Vagina (tissue), 2 donors: ENCODE measurements at places on chromosomes 7 and 10. TPM values are rescaled to one million over a fixed set of nuclear protein-coding genes. Genes with fewer than 3 reads are reported as not detected.

The SHTN1 gene
- 7.4 TPM for total RNA-seq

The IGF2BP3 gene
- 11.8 TPM for total RNA-seq

The VPS26A gene
- total RNA-seq: 33.6 TPM

The ING3 gene
- 14.0 TPM for total RNA-seq

The UFSP1 gene
- total RNA-seq: 3.4 TPM

The ANLN gene
- 18.9 TPM for total RNA-seq

The DENND2A gene
- 17.4 TPM for total RNA-seq

The HOXA7 gene
- total RNA-seq: 23.8 TPM

The ADAM22 gene
- 6.1 TPM for total RNA-seq

The TAS2R3 gene
- 1.5 TPM for total RNA-seq

The CYP26C1 gene
- total RNA-seq: not detected

The UTF1 gene
- not detected for total RNA-seq

The OR2A42 gene
- not detected for total RNA-seq

The SEMA3D gene
- 2.2 TPM for total RNA-seq

The OGDHL gene
- 3.4 TPM for total RNA-seq

The CYP3A5 gene
- 80.3 TPM for total RNA-seq

The CD36 gene
- total RNA-seq: 102 TPM

The EGFR gene
- 130 TPM for total RNA-seq

The ZNF425 gene
- 2.9 TPM for total RNA-seq

The TUBAL3 gene
- total RNA-seq: not detected

The TMEM213 gene
- total RNA-seq: not detected

The MCM10 gene
- 0.98 TPM for total RNA-seq

The CXCL12 gene
- total RNA-seq: 112 TPM

The RNF148 gene
- 1.7 TPM for total RNA-seq

The FGL2 gene
- 7.4 TPM for total RNA-seq

The STEAP1 gene
- 24.3 TPM for total RNA-seq

The CACNB2 gene
- total RNA-seq: 12.8 TPM

The TRAPPC14 gene
- 18.2 TPM for total RNA-seq

The LRRC61 gene
- 14.0 TPM for total RNA-seq

The STEAP4 gene
- 41.7 TPM for total RNA-seq

The GPR26 gene
- total RNA-seq: not detected

The PIK3AP1 gene
- 5.9 TPM for total RNA-seq

The LRRD1 gene
- total RNA-seq: 0.49 TPM

The PDZD7 gene
- 1.5 TPM for total RNA-seq

The GPRIN2 gene
- 5.6 TPM for total RNA-seq

The SLC16A12 gene
- 3.7 TPM for total RNA-seq

The SNCG gene
- total RNA-seq: 36.6 TPM

The PRKCQ gene
- total RNA-seq: 3.7 TPM

The CRYGN gene
- not detected for total RNA-seq

The GPNMB gene
- 113 TPM for total RNA-seq

The CPA5 gene
- total RNA-seq: not detected
